Immature natural killer cell (primary cell): ENCODE measurements at places on chromosomes 2 and 18. TPM values are rescaled to one million over a fixed set of nuclear protein-coding genes. Genes with fewer than 3 reads are reported as not detected.

DNA sequence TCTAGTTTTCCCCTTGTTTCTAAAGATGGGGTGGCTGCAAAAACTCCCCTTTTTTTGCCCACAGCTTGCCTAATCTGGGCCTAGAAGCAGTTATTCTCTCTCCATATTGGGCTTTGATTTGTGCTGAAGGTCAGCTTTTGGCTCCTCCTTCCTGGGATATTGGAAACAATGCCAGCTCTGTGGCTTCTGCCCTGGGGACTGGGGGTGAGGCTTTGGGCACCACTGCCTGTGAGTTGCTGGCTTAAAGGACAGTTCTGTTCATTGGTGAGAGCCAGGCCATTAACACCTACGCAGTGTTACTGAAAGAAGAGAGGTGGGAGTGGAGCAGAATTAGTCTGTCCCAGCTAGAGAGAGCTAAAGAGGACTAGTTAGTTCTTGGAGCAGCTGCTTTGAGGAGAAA is 4.3 kb downstream of the UBXN2A start:
- H3K27ac ChIP-seq, result no peak overlapping the region
- H3K27me3 ChIP-seq, result peaks cover 2% of the 10 kb centered on the region
- H3K36me3 ChIP-seq, result no peaks in the 10 kb centered on the region
- DNase-seq, result no peak
- no peak overlapping the region for H3K4me3 ChIP-seq

DNA sequence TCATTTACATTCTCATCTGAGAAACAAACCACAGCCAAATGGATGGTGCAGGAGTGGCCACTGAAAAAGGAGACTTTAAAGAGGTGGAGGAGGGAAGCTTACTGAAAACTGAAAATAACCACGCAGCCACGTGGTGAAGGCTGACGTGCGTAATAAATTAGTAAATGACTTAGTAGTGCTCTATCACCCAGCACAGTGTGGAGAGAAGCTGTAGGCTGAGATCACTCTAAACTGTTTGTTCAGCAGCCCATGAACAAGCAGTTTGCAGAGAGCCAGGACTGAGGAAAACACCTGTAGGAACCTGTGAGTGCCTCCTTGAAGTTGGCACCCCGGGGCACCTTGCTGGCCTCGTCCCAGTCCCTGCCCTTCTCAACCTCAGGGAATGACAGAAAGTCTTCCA is 193.0 kb downstream of the TXNL1 start:
- no peak overlapping the region for H3K27ac ChIP-seq
- no peak overlapping the region for H3K4me3 ChIP-seq
- no peaks in the 10 kb centered on the region for H3K36me3 ChIP-seq
- peaks cover 2% of the 10 kb centered on the region for H3K27me3 ChIP-seq
- H3K4me1 ChIP-seq, result no peaks in the 10 kb centered on the region
- DNase-seq, result no peak

SLC5A7 gene
- polyA plus RNA-seq, result not detected

HTR2B gene
- polyA plus RNA-seq, result 0.10 TPM

DNA sequence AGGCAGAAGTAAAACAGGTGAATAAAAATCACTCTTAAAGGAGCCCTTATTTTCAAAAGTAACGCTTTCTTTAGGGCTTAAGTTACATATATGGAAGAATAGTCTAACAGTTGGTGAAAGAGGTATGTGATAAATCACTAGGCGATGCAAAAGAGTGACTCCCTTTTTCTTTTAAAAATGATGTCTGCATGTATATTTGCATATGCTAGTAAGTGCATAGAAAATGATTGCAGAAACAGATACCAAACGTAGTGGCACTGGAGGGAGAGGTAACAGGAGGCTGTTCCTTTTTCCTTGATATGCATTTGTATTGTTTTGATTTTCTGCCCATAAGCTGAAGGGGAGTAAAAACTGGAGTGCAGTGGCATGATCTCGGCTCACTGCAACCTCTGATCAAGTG is 158.3 kb downstream of the PRPF40A start:
- no peak overlapping the region for H3K27ac ChIP-seq
- no peak overlapping the region for H3K4me3 ChIP-seq
- no peaks in the 10 kb centered on the region for H3K36me3 ChIP-seq

DNA sequence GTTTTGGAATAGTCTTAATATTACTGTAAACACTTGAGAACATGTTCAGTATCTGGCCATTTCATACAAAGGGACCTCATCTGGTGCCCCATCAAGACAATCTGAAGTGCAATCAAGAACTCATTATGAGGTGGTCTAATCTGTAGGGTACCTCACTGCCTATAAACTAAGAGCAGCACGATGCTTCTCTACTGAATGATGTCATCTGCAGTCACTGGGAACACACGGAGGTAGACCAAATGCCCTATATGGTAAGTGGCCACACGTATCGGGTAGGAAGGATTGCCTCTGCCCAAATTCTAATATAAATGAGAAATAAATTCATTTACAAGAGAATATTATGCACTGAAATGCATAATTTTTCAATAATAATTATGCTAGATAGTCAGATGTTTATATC is 90.4 kb downstream of the SLC8A1 start:
- peaks cover 1% of the 10 kb centered on the region for H3K27me3 ChIP-seq
- peaks cover 10% of the 10 kb centered on the region for H3K4me1 ChIP-seq
- no peak overlapping the region for H3K27ac ChIP-seq
- H3K36me3 ChIP-seq, result no peaks in the 10 kb centered on the region

KDSR gene
- 45.6 TPM for polyA plus RNA-seq

GDF7 gene
- polyA plus RNA-seq, result not detected

GRCh38 chr2:166406374-166406773 is 30.6 kb upstream of the SCN9A start:
- no peak overlapping the region for H3K27ac ChIP-seq
- H3K27me3 ChIP-seq, result no peaks in the 10 kb centered on the region
- no peaks in the 10 kb centered on the region for H3K36me3 ChIP-seq
- no peak overlapping the region for H3K4me3 ChIP-seq
- no peak for DNase-seq

- peaks cover 21% of the 10 kb centered on the region for H3K4me1 ChIP-seq
- DNase-seq, result no peak
- H3K27ac ChIP-seq, result no peak overlapping the region
- peaks cover 4% of the 10 kb centered on the region for H3K27me3 ChIP-seq
- H3K4me3 ChIP-seq, result no peak overlapping the region
Observed at GRCh38 chr2:96489663-96490062, 15.5 kb downstream of the NEURL3 start.

DNA sequence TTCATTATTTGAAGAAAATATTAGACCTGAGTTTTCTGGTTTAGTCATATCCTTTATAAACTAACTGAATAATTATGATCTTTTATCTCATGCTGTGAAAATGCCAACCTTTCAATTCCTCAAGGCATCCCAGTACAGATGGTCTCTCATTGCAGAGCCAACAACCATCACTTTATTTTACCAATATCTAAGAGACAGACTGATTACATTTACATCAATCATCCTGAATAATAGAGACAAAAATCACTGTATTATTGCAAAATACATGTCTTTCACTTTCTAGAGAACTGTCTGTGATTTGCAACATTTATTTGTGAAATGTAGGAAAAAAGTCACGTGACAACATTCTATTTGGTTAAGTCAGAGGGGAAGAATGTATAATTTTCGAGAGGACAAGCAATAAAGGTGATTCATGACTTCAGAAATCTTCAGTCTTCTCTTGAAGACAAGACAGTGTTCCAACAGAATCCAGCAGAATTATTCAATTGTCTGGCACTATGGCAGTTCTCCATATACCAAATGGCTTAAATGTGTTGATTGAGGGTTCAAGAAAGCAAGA is 503.6 kb upstream of the SYT4 start:
- H3K27me3 ChIP-seq, result no peaks in the 10 kb centered on the region
- DNase-seq, result no peak
- no peaks in the 10 kb centered on the region for H3K4me1 ChIP-seq
- no peak overlapping the region for H3K4me3 ChIP-seq
- H3K27ac ChIP-seq, result no peak overlapping the region
- no peaks in the 10 kb centered on the region for H3K36me3 ChIP-seq

- H3K27ac ChIP-seq, result no peak overlapping the region
- H3K4me1 ChIP-seq, result no peaks in the 10 kb centered on the region
- no peaks in the 10 kb centered on the region for H3K36me3 ChIP-seq
- no peak overlapping the region for H3K4me3 ChIP-seq
- peaks cover 5% of the 10 kb centered on the region for H3K27me3 ChIP-seq
Observed at GRCh38 chr18:49976001-49976400, 162.7 kb upstream of the ACAA2 start.

HOXD9 gene
- polyA plus RNA-seq, result not detected

- no peak for DNase-seq
- H3K27ac ChIP-seq, result no peak overlapping the region
- H3K4me1 ChIP-seq, result no peaks in the 10 kb centered on the region
- no peak overlapping the region for H3K4me3 ChIP-seq
Observed at GRCh38 chr2:15734674-15735483, 143.2 kb downstream of the DDX1 start.

NEB gene
- not detected for polyA plus RNA-seq

- no peaks in the 10 kb centered on the region for H3K4me1 ChIP-seq
- H3K36me3 ChIP-seq, result no peaks in the 10 kb centered on the region
- H3K27ac ChIP-seq, result no peak overlapping the region
Observed at GRCh38 chr2:51981783-51982182, 949.9 kb upstream of the NRXN1 start.

CHRNA1 gene
- polyA plus RNA-seq, result not detected

IL36RN gene
- polyA plus RNA-seq, result not detected

DNA sequence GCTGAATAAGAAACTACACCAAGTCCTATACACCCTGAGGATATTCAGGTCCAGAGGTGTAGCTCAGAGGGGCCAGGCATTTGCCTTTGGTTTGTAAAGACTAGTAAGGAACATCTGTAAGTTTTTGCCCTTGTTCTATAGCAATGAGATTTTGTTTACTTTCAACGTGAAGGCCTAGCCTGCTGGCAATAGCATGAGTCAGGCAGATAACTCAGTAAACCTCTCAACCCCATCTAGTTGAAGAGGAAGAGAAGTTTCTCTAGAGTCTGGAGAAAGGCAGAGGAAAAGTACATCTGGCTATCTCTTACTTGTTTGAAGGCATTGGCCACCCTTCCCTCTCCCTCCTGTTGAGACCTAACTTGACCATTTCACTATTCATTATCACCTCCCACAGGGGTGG is 70.3 kb upstream of the ZNF521 start:
- H3K4me3 ChIP-seq, result no peak overlapping the region
- H3K27me3 ChIP-seq, result peaks cover 5% of the 10 kb centered on the region
- no peaks in the 10 kb centered on the region for H3K4me1 ChIP-seq
- DNase-seq, result no peak

LRRC30 gene
- polyA plus RNA-seq, result not detected

GRCh38 chr2:67321588-67321903 is 75.6 kb upstream of the ETAA1 start:
- no peak overlapping the region for H3K4me3 ChIP-seq
- H3K27me3 ChIP-seq, result no peaks in the 10 kb centered on the region
- no peaks in the 10 kb centered on the region for H3K4me1 ChIP-seq
- H3K36me3 ChIP-seq, result no peaks in the 10 kb centered on the region

ALLC gene
- polyA plus RNA-seq, result not detected

GRCh38 chr2:224847961-224848850 is 132.0 kb upstream of the CCDC195 start:
- no peaks in the 10 kb centered on the region for H3K4me1 ChIP-seq
- H3K4me3 ChIP-seq, result no peak overlapping the region
- no peak for DNase-seq
- H3K36me3 ChIP-seq, result peaks cover 25% of the 10 kb centered on the region
